Natural killer cell treated with Interleukin-12 subunit alpha and Interleukin-12 subunit beta and Interleukin-15 and Interleukin-18, amount 100 ng/mL, for 72 hours (primary cell): ENCODE measurements at places on chromosomes 7 and 10. TPM values are rescaled to one million over a fixed set of nuclear protein-coding genes. Genes with fewer than 3 reads are reported as not detected.

PROSER2 gene
- 0.43 TPM for total RNA-seq

INHBA gene
- 1.2 TPM for total RNA-seq

TSPAN12 gene
- not detected for total RNA-seq

CTNNA3 gene
- not detected for total RNA-seq

TMEM176A gene
- total RNA-seq = not detected

PLCE1 gene
- total RNA-seq = 0.06 TPM

CPXM2 gene
- not detected for total RNA-seq

C1GALT1 gene
- total RNA-seq = 49.3 TPM

MACC1 gene
- 2.6 TPM for total RNA-seq

GRCh38 chr7:42193471-42194129, 43.4 kb downstream of the GLI3 start:
- H3K27me3 ChIP-seq = no peaks in the 10 kb centered on the region
- no peak overlapping the region for H3K27ac ChIP-seq
- peak overlapping the region; percentile 23 for H3K4me3 ChIP-seq

DNA sequence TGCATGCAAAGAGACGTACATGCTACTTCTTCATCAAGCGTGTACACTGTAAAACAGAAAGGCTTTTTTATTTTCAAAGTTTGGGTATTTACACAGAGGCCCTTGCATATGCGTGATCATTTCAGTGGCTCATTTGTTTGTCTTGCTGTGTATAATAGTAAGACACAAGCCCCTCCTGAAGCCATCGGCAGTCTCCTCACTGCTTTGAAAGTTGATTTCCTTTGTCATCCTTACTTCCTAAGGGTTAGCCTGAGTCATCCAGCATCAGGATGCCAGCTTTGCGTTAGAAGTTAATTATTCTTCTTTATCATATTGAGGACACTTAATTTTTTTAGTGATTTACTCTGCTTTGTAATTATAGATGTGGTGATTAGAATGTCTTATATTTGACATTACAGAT, 72.5 kb upstream of the CTBP2 start:
- peaks cover 16% of the 10 kb centered on the region for H3K36me3 ChIP-seq
- no peaks in the 10 kb centered on the region for H3K4me1 ChIP-seq
- H3K27me3 ChIP-seq = peaks cover 21% of the 10 kb centered on the region
- H3K4me3 ChIP-seq = no peak overlapping the region

DNA sequence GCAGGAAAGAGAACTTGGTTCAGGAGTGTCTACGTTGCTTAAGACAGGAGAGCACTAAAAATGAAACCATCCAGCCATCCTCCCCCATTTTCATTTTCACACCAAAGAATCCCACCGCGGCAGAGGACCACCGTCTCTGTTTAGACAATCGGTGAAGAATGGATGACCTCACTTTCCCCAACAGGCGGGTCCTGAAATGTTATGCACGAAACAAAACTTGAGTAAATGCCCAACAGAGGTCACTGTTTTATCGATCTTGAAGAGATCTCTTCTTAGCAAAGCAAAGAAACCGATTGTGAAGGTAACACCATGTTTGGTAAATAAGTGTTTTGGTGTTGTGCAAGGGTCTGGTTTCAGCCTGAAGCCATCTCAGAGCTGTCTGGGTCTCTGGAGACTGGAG, 1.4 kb upstream of the IL6 start:
- H3K36me3 ChIP-seq = peaks cover 5% of the 10 kb centered on the region
- peak overlapping the region; percentile 93 for H3K4me3 ChIP-seq
- no peak for DNase-seq
- H3K4me1 ChIP-seq = peaks cover 26% of the 10 kb centered on the region
- H3K27me3 ChIP-seq = no peaks in the 10 kb centered on the region
- H3K27ac ChIP-seq = peak overlapping the region; percentile 98

DNA sequence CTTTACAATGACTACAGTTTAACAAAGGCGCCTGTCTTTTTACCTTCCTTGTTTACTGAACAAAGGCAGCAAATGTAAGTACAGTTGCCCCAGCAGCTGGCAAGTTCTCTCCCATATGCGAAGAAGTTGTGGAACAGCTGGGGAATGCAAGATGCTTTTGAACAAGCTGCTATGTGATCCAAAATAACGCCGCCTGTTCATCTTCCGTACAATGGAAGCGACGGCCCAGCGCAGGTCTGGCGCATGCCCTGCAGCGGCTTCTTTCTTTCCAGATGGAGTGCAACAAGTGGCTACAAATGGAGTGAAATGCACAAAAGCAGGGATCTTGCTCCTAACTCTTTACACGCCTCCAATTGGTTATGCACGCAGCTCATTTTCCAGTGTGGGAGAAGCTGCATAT, 97.0 kb upstream of the SVIL start:
- H3K27ac ChIP-seq = no peak overlapping the region
- H3K27me3 ChIP-seq = no peaks in the 10 kb centered on the region
- H3K4me3 ChIP-seq = no peak overlapping the region
- peaks cover 13% of the 10 kb centered on the region for H3K4me1 ChIP-seq
- H3K36me3 ChIP-seq = no peaks in the 10 kb centered on the region
- DNase-seq = no peak

- no peak overlapping the region for H3K4me3 ChIP-seq
- no peaks in the 10 kb centered on the region for H3K27me3 ChIP-seq
- H3K4me1 ChIP-seq = no peaks in the 10 kb centered on the region
- no peak for DNase-seq
- no peak overlapping the region for H3K27ac ChIP-seq
Observed at GRCh38 chr7:27526611-27527347, 135.9 kb downstream of the HIBADH start.

DNA sequence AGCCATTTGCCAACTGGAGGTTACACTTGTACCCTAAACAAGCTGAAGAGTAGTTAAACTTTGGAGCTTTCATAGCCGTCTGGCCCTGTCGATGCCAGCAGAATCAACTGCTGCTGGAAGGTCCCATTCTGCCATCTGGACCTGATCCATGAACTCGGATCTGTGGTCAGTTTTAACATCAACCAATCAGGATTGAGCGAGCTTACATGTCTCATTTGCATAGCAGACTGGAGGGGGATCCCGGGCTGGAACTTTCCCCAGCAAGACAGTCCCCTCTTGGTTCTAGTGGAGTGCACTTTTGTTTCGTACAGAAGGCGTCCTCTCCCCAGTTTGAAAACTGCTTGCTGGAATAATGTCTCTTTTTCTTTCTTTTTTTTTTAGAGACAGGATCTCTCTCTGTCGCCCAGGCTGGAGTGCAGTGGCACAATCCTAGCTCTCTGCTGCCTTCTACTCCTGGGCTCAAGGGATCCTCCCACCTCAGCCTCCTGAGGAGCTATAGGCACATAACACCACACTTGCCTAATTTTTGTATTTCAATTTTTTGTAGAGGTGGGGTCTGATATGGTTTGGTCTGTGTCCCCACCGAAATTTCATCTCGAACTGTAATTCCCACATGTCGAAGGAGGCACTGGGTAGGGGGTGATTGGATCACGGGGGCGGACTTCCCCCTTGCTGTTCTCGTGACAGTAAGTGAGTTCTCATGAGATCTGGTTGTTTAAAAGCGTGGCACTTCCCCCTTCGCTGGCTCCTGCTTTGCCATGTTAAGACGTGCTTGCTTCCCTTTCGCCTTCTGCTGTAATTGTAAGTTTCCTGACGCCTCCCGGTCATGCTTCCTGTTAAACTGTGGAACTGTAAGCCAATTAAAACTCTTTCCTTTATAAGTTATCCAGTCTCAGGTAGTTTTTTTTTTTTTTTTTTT, 42.8 kb upstream of the SEPHS1 start:
- H3K4me3 ChIP-seq = no peak overlapping the region
- no peaks in the 10 kb centered on the region for H3K4me1 ChIP-seq
- no peak overlapping the region for H3K27ac ChIP-seq
- no peaks in the 10 kb centered on the region for H3K36me3 ChIP-seq

DNA sequence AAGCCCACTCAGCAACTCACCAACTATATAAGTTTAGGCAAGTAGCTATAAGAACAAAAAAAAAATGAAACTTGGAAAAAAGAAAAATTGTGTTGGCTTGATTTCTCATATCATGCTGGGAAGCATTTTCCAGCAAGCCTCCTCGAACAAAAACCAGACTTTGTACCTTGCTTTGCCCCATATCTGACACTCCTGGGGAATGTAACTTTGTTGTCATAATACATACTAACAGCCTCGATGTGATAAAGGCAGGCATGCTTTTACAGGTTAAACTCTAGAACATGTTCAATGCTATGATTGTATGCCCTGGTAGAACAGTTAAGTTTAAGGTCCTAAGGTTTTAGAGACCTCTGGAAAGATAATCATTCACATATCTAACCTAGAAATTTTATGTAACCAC, 11.6 kb downstream of the CFAP43 start:
- H3K27ac ChIP-seq = no peak overlapping the region
- H3K4me1 ChIP-seq = no peaks in the 10 kb centered on the region
- no peaks in the 10 kb centered on the region for H3K36me3 ChIP-seq
- H3K4me3 ChIP-seq = no peak overlapping the region

- peaks cover 23% of the 10 kb centered on the region for H3K4me1 ChIP-seq
- H3K27me3 ChIP-seq = peaks cover 13% of the 10 kb centered on the region
Observed at GRCh38 chr7:23350466-23350865, 51.3 kb downstream of the MALSU1 start.

GRCh38 chr10:100653957-100654781, 91.2 kb upstream of the PAX2 start:
- peaks cover 23% of the 10 kb centered on the region for H3K4me1 ChIP-seq

DNA sequence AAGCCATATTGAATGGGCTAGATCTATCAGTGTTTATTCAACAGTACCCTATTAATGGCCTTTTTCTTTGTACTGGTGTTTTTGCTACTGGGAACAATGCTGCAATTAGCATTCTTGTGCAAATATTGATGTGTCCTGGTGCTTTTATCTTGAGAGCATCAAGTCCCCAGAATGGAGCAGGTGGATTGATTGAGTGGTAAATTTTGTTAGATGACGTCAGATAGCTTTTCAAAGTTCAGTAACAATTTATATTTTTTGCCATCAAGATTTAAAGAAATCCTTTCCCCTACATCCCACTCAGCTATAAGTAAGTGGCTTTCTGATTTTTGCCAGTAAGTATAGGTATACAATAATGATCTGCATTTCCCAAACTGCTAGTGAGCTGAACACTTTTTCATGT, 63.4 kb upstream of the SYPL1 start:
- H3K4me1 ChIP-seq = no peaks in the 10 kb centered on the region
- H3K27ac ChIP-seq = no peak overlapping the region
- H3K4me3 ChIP-seq = no peak overlapping the region
- DNase-seq = no peak
- H3K36me3 ChIP-seq = no peaks in the 10 kb centered on the region

DNA sequence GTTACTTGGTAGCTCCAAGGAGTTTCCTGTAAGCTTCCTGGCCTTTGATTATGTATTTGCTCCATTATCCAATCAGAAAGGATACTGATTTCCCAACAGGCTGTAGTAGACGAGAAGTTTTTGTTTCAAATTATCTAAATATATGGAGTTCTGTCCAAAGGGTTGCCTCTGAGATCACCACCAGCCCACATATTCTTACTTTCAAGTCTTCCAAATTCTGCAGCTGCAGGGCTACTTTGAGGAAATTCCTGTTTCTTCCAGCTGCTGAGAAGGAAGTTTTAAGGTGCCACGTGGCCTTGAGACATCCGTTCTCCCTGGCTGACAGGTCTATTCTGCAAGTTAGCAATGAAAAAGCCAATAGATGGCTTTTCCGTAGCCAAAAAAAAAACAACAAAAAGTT, 286.0 kb downstream of the TWIST1 start:
- H3K4me3 ChIP-seq = no peak overlapping the region
- H3K4me1 ChIP-seq = no peaks in the 10 kb centered on the region
- no peak for DNase-seq
- no peaks in the 10 kb centered on the region for H3K27me3 ChIP-seq

DNA sequence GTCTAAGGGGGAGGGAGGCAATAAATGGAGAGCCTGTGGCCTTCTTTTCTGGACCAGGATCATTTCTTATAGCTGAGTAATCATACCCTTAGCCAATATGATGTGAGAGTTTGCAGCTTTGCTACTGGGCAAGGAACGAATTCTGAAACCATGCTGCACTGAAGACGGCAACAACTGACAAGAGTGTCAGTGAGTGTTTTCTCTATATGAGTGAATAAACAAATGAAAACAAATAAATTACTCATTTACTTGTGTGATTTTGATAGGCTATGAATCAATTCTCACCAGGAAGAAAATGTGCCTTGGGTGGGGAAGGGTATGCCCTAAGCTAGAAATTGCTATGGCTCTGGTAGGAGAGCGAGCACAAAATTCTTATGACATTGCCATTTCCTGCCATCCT, 79.4 kb upstream of the LRRN3 start:
- no peak for DNase-seq
- no peaks in the 10 kb centered on the region for H3K36me3 ChIP-seq
- no peaks in the 10 kb centered on the region for H3K27me3 ChIP-seq
- peaks cover 45% of the 10 kb centered on the region for H3K4me1 ChIP-seq
- peak overlapping the region; percentile 85 for H3K27ac ChIP-seq

- H3K36me3 ChIP-seq = no peaks in the 10 kb centered on the region
- no peaks in the 10 kb centered on the region for H3K27me3 ChIP-seq
- H3K4me1 ChIP-seq = peaks cover 21% of the 10 kb centered on the region
Observed at GRCh38 chr10:31005895-31006294, 25.8 kb downstream of the ZNF438 start.

GRCh38 chr10:104639590-104640338, 1.3 kb upstream of the SORCS3 start:
- peaks cover 62% of the 10 kb centered on the region for H3K27me3 ChIP-seq
- peaks cover 6% of the 10 kb centered on the region for H3K36me3 ChIP-seq
- H3K27ac ChIP-seq = no peak overlapping the region
- no peak overlapping the region for H3K4me3 ChIP-seq

DNA sequence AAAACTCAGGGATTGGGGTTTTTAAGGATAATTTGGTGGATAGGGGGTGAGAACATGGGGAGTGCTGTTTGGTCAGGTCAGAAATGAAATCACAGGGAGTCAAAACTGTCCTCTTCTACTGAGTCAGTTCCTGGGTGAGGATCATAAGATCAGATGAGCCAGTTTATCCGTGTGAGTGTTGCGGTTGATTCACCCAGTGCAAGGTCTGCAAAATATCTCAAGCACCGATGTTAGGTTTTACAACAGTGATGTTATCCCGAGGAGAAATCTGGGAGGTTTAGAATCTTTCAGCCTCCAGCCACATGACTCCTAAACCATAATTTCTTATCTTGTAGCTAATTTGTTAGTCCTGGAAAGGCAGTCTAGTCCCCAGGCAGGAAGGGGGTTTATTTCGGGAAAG, 31.7 kb upstream of the AGR2 start:
- DNase-seq = no peak
- H3K27me3 ChIP-seq = peaks cover 22% of the 10 kb centered on the region
- H3K27ac ChIP-seq = no peak overlapping the region
- no peaks in the 10 kb centered on the region for H3K36me3 ChIP-seq

GRCh38 chr7:137967143-137968018, 34.5 kb downstream of the CREB3L2 start:
- H3K27me3 ChIP-seq = no peaks in the 10 kb centered on the region
- H3K27ac ChIP-seq = no peak overlapping the region
- peaks cover 25% of the 10 kb centered on the region for H3K4me1 ChIP-seq
- peaks cover 6% of the 10 kb centered on the region for H3K36me3 ChIP-seq

- no peak overlapping the region for H3K27ac ChIP-seq
- H3K27me3 ChIP-seq = no peaks in the 10 kb centered on the region
- peaks cover 12% of the 10 kb centered on the region for H3K4me1 ChIP-seq
Observed at GRCh38 chr10:5947471-5948207, 29.7 kb downstream of the IL15RA start.

GRCh38 chr10:116226766-116227165, 46.2 kb downstream of the GFRA1 start:
- DNase-seq = no peak
- no peak overlapping the region for H3K4me3 ChIP-seq
- no peak overlapping the region for H3K27ac ChIP-seq
- H3K36me3 ChIP-seq = no peaks in the 10 kb centered on the region
- no peaks in the 10 kb centered on the region for H3K27me3 ChIP-seq

- H3K27me3 ChIP-seq = no peaks in the 10 kb centered on the region
- H3K4me1 ChIP-seq = peaks cover 21% of the 10 kb centered on the region
- DNase-seq = no peak
- no peaks in the 10 kb centered on the region for H3K36me3 ChIP-seq
- no peak overlapping the region for H3K4me3 ChIP-seq
Observed at GRCh38 chr7:4707217-4707741, 25.2 kb downstream of the FOXK1 start.
